ENCODE measurements at places on chromosomes 5 and 9. TPM values are rescaled to one million over a fixed set of nuclear protein-coding genes. Genes with fewer than 3 reads are reported as not detected.

The NIM1K gene
- not detected for total RNA-seq

DNA sequence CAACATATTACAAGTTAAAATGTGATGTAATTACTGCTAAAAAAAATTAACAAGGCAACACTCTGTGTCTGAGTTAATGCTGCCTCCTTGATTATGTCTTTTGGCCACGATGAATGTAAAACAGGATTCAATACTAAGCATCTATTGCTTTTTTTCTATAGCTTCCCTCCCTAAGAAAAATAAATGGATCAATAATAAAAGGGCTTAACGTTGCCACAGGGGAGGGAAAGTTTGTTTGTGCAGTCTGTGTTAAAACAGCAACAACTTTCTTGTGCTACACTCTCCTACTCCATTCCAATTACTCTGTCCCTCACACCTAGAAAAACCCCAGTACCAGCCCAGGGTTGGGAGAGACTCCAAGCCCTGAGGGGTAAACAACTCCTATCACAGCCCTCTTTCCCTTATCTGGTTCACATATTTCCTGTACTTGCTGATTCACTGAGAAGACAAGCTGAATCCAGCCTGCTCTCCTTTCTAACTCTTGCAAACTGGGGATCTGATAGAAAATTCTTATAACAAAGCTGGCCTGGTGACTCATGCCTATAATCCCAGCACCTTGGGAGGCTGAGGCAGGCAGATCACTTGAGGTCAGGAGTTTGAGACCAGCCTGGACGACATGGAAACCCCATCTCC lies 44.8 kb downstream of the PTPN3 start:
- peak; percentile 66 for DNase-seq

- DNase-seq = peak; percentile 40
Measured at GRCh38 chr9:105881654-105882349, 187.5 kb downstream of the TMEM38B start.

- no peak for DNase-seq
Measured at GRCh38 chr9:8408575-8409190, 609.1 kb upstream of the DMAC1 start.

DNA sequence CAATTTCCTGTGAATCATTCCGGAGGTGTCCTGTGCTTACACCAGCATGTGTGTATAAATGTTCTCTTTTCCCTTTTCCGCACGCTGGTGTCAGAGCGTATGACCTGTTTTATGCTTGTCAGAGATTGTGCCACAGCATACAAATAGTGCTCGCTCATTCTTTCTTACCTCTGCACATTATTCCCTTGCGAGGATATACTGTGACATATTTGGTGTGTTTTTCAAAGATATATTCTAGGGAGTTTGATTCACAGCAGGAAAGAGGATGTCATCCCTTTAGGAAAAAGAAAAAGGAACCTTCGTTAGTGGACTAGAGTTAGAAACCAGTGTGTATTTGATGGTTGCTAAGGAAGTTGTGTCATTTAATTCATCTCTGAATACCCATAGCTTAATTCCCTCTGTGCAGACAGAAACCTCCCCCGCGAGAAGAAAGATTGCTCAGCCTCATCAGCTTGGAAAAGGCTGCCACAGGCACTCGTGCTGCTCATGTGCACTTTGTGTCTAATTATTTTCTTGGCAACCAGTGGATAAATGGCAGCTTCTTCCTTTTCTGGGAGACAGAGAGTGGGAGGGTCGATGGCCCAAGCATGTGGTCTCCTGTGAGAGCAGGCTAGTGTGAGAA lies 14.7 kb upstream of the CCIN start:
- DNase-seq = no peak

DNA sequence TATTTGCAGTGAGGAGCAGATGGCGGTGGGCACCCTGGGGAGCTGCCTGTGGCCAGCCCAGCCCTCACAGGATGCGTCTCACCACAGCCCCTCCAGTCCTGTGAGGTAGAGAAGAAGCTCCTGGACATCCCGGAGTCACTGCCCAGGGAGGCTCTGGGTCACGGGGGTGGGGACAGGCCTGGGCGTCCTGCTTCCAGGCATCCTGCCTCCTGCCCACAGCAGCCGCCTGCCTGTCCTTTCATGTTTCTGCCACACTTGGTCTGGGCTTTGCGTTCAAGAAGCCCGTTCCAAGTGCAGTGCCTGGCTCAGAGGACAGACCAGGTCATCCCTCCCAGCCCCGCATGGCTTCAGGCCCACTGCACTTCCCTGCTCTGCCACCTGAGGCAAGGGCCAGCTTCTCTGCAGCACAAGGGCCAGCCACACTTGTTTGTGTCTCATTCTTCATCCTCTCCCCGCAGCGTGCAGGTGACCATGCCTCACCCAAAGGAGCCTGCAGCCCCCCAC lies 38.2 kb downstream of the ZDHHC11B start:
- DNase-seq = no peak

The SLC6A19 gene
- not detected for total RNA-seq

DNA sequence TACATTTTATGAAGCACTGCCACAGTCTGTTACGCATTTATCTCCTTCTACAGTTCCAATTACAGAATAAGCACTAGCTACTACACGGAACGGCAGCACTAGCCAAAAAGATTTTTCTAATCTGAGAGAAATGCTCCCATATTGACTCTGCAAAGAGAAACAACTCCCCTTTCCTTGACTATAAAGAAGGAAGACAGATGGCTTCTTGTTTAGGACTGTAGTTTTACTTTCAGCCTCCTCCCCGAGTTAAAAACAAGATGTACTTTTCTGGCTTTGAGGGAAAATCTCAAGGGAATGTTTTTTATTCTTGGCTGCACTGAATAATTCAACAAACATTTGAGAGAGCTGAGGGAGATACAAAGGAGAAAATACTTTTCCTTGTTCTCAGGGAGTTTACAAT lies 1.9 kb upstream of the SLC44A1 start:
- no peak for DNase-seq

The C9 gene
- total RNA-seq = not detected

DNA sequence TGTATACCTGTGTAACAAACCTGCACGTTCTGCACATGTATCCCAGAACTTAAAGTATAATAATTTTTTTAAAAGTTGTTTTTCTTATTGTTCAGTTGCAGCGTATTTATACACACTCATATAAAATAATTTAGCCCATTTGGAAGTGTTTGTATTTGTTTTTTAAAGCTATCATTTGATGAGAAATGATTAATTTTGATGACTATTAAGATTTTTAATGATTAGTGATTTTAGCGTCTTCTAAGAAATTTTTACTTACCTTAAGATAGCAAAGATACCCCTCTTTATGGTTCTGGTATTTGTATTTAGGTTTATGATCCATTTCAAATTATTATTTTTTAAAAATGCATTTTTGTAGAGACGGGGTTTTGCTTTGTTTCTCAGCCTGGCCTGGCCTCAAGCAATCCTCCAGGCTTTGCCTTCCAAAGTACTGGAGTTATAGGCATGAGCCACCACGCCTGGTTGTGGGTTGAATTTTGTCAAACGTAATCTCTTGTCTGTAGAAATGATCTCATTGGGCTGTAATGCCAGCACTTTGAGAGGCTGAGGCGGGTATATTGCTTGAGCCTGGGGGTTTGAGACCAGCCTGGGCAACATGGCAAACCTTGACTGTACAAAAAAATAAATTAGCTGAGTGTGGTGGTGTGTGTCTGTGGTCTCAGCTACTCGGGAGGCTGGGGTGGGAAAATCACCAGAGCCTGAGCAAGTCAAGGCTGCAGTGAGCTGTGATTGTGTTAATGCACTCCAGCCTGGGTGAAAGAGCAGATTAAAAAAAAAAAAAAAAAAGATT lies 26.9 kb downstream of the CSNK1G3 start:
- peak; percentile 75 for DNase-seq

DNA sequence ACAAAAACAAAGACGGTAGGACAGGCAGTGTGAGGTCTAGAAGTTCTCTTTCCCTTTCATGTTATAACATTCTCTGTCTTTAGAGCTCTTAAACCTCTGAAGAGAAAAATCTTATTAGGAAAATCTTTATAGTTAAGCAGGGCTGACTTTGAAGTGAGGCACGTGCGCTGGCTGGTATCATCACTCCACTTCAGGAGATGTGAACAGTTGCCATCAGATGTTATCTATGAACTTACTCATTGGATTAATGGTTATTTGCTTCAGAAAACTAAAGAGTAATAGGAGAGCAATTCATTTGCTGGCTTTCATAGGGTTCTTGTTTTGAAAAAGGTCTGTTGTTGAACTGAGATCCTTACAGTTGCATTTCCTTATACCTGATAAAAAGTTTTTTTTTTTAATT lies 25.7 kb downstream of the LRRTM2 start:
- no peak for DNase-seq

GRCh38 chr9:85984457-85984856 lies 43.5 kb downstream of the NAA35 start:
- DNase-seq = no peak

GRCh38 chr9:92119586-92119985 lies 4.4 kb upstream of the SPTLC1 start:
- DNase-seq = no peak

- DNase-seq = no peak
Measured at GRCh38 chr5:37060030-37060429, 183.5 kb downstream of the NIPBL start.

- DNase-seq = no peak
Measured at GRCh38 chr5:72815580-72816283, 729 bp upstream of the TNPO1 start.

DNA sequence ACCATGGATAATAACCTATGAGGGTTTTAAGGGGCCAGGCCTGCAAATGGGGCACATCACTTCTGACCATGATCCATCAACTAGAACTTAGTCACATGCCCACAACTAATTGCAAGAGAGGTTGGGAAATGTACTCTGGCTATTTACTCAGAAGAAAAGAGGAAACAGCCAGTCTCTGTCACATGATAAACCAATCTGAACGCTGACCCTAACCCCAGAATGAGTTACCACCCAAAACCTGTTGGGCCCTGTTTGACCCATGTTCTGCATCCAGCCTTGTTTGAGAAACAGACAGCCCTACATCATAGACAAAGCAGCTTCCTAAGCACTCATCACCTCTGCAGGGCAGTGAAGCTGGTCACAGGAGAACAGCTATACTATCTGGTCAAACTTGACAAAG lies 5.8 kb downstream of the MACROH2A1 start:
- DNase-seq = no peak

- DNase-seq = no peak
Measured at GRCh38 chr9:129273136-129273895, 95.3 kb upstream of the IER5L start.

- DNase-seq = no peak
Measured at GRCh38 chr9:136289651-136290507, 14.0 kb downstream of the CCDC187 start.

- peak; percentile 34 for DNase-seq
Measured at GRCh38 chr9:128007566-128008138, 26.9 kb upstream of the EEIG1 start.

The ADRB2 gene
- total RNA-seq = 1.2 TPM

DNA sequence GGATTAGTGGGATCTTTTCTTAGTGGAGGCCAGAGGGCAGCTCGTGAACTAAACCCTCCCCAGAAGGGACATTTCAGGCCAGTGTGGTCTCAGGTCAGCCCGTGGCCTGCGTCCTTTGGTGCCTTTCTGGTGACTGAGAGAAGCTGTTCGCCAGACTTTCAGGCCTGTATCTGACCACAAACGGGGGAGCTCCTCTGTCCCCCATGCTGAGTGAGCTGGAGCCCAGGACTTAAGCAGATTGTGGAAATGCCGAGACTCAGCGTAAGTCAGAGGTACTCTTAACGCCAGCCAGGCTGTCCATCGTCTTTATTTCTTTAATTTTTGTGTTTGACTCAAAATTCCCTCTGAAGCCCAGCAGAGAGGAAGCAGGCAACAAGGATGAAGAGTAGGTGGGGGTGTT lies 54.8 kb upstream of the NCS1 start:
- DNase-seq = no peak
